ENCODE measurements at places on chromosomes 3 and 15.

GRCh38 chr3:32224016-32224516 lies 14.4 kb upstream of the CMTM8 start:
- no peak for DNase-seq

DNA sequence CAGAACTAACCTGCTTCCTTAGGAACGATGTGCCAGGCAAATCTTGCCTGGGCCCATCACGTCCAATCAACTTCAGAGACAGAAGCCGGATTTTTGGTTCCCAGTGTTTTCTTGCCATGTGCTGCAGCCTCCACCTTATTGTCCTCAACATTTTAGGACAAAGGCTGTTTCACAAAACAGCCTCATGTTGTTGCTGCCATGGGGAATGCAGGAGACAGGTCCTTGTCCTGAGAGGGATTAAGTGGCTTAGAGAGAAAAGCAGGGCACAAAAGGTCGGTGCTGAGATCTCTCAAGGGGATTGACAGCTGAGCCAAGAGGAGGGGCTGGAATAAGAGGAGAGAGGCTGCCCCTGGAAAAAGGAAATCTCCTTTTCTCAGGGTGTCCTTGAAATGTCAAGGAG lies 11.3 kb upstream of the NMNAT3 start:
- no peak for DNase-seq

DNA sequence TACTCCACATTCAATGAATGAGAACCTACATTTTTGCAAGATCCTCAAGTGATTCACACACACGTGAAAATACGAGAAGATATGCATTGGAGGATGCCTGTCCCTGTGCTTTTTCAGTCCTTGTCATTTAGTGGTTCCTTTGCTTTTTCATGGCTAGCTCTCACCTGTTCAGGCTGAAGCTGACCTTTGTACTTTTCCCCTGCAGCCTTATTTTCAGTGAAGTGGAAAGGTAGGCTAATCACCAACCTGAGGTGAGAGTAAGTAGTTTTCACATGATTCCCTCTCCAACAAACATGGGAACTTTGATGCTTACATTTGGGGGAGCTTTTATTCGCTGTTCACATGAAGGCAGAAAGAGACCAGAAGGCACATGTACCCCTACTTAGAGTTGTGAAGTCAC lies 8.3 kb downstream of the ITPR1 start:
- no peak for DNase-seq

DNA sequence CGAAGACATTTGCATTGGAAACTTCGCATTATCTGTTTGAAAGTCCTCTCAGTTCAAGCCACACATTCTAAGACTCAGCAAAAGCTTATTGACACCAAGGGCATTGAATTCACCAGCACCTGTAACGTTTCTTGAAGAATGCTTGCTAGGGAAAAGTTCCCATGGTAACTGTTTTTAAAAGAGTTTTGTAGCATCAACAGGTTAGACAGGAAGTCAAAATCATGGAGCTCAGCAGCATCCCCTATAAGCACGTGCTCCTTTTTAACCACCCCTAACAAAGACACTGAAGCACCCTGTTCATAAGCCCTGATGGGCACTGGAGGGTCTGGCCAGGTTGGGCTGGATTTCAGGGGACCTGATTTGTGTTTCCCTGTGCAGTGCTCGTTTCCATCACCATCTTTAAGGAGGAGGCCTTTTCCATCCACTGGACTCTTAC lies 229.7 kb upstream of the BHLHE40 start:
- no peak for DNase-seq

GRCh38 chr3:15331606-15332404 lies 581 bp downstream of the SH3BP5 start:
- peak; percentile 48 for DNase-seq

GRCh38 chr3:98826126-98826525 lies 63.0 kb downstream of the ST3GAL6 start:
- no peak for DNase-seq

GRCh38 chr3:116440196-116440595 lies 5.1 kb downstream of the LSAMP start:
- no peak for DNase-seq

- no peak for DNase-seq
These were observed 519.3 kb upstream of the CADM2 start for GRCh38 chr3:84439476-84439875.

- no peak for DNase-seq
These were observed 32.3 kb downstream of the XXYLT1 start for GRCh38 chr3:195238586-195239118.

- DNase-seq, result no peak
These were observed 36.2 kb downstream of the MASP1 start for GRCh38 chr3:187255314-187255713.

DNA sequence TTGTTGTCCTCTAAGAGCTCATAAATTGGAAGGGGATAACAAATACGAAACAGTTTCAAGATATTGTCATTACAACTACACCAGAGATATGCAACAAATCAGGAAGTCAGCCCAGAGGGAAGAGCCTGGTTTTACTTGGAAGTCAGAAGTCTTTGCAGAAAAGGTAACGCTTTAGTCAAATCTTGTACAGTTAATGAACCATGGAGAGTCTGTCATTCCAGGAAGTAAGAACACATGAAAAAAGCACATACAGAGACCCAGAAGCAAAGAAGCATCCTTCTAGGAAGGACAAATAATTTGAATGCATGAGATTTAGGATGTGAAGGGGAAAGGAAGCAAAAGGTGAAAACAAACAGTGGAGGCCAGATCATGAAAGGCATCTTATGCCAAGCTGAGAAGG lies 19.6 kb downstream of the DYNC1LI1 start:
- no peak for DNase-seq

DNA sequence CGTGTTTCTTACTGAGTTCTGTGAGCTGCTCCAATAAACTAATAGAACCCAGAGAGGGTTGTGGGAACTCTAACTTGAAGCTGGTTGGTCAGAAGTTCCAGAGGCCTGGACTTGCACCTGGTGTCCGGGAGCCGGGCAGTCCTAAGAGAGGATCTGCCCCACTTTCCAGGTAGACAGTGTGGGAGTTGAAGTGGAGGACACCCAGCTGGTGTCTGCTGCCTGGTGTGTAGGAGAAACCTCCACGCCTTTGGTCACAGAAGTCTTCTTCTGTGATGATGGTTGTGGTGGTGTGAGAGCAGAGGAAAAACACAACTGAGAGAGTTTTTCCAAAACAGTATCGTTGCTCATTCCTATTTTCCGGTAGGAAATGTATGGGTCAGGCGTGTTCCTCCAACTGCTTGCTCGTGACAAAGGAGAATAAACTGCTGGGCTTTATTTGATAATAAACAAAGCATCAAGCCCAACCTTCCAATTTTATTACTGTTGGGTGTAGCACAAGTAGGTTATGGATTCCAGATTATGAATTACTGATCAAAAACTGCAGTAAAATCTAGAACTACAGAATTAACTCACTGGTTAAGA lies 137.0 kb downstream of the KLF13 start:
- no peak for DNase-seq

DNA sequence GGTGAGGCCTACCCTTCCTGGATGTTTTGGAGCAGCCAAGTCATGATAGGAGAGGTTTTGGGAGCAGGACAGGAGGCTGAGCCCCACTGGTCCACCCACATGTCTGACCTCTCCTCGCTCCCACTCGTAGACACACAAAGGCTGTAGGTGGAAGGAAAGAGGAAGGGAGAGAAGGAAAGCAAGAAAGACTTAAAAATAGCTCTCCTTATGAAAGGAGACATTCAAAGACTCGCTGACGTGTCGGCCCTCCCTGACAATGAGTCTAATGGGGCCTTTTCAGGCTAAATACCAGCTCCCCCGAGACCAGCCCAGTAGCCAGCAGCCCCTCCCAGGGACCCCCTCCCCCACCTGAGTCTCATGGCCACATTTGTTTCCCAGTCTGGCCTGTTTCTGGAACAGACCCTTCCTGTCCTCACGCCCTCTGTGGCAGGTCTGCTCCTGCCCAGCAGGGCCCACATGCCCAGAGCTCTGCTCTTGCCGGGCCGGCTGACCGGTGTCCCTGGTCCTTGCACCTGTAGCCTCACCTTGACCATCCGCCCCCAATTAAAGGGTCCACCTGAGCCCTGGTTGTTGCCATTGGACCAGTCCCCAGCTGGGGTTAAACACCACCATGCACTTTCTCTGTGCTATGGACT lies 49.3 kb downstream of the FGD5 start:
- no peak for DNase-seq

- no peak for DNase-seq
These were observed 12.4 kb upstream of the LTF start for GRCh38 chr3:46477145-46477544.

DNA sequence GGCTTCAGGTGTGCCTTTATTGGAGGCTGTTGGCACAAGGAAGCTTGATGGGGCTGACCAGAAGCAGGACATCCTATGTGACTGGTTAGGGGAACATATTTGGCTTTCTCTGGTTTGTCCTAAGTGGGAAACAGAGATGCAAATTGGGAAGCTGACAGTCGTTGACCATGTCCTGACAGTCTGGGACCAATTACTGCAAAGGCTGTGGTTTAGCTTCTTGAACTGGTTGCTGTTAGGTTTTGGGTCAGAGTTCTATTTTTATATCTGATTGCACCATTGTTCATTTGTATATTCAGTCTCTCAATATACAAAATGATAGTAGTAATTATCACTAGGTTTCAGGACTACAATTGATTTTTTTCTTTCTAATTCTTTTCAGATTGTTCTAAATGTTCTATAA lies 36.8 kb downstream of the SNTN start:
- no peak for DNase-seq

DNA sequence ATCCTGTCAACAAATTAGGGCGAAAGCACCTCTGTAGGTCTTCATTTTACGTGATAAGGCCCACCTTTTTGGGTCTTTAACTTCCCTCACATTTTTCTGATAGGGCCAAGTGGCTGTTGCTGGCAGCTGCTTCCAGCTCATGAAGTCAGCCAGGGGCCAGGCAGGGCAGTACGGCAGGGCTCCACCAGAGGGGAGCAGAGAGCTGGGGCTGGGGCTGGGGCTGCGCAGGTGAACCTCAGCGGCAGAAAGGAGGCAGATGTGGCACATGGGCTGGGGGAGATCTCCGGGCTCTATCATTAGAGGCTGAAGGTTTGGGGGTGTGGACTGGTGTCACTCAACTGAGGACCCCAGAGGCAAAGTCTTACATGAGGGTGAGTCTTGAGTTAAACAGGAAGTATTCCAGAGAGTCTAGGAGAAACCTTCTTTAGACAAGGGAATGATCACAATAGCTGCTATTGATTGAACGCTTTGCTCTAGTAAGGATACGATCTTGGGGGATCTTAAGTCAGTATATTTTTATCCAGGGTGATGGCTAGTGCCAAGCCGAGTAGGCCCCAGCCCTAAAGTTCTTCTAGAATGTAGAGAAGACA lies 62.8 kb upstream of the MEX3B start:
- DNase-seq, result peak; percentile 63

- DNase-seq, result peak; percentile 47
These were observed 880 bp downstream of the PPP4R2 start for GRCh38 chr3:72997421-72997961.

DNA sequence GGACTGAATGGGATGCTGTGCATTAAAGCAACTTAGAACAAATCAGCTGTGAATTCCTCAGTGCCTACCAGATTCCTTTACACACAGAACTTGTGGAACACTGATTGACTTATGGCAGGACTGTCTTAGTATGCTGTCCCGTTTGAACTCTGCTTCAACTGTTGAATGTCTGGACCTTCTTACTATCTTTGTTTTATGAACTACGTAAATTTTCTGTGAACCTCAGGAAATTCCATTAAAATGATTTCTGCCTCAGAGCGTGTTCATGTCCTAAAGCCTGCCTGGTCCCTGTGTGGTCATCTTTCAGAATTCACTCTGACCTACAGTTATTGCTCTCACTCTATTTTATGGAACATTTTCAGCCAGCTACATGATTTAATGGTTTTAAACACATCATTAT lies 29.4 kb upstream of the FBN1 start:
- DNase-seq, result no peak

DNA sequence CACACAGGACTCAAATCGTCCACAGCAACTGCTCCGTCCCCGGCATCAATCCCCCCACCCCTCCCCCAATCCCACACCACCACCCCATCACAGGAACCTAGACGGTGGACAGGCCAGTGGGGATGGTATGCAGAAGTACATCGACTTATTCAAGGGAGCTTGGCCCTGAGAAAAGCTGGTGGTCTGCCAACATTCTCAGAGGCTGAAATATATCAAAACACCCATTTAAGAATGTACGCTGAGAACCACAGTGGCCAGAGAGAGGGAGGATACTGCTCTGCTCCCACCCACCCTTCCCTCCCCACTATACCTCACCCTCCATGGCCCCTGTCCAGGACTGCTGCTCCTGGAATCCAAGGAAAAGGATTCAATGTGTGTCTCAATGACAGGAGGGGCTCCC lies 12.4 kb upstream of the USP3 start:
- DNase-seq, result no peak

- no peak for DNase-seq
These were observed 2.1 kb downstream of the ECT2 start for GRCh38 chr3:172752651-172753050.

DNA sequence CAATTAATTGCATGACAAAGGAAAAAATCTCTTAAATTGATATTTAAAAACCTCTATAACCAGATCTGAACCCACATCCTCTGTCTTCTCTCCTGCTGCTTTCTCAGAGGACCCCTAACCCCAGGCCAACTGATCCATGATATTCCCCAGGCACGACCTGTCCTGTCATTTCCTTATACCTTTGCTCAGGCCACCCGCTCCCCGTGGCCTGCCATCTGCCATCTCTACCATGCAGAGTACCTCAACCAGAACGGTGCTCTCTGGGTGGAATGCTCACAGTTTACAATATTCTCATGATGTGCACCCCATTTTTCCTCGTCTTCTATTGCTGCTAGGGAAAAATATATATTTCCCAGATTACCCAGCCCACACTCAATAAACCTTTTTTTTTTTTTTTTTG lies 57.7 kb downstream of the ARHGEF3 start:
- DNase-seq, result no peak

DNA sequence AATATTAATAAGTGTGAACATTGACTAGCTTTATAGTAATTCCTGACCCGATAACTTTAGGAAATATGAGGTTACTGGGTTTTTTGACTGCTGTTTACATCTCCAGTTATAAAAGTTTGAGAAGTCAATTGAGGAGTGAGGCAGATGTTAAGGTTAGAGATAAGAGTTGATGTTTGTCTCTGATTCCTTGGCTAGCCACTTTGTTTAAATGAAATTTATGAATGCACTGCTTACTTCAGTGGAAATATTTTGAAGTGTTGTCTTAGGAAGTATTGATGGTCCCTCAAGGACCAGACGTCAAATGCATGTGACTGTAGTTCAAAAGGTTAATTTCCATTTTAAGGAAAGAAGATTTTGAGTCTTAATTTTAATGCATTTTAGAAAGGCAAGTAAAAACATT lies 41.7 kb downstream of the MAP2K5 start:
- DNase-seq, result no peak

DNA sequence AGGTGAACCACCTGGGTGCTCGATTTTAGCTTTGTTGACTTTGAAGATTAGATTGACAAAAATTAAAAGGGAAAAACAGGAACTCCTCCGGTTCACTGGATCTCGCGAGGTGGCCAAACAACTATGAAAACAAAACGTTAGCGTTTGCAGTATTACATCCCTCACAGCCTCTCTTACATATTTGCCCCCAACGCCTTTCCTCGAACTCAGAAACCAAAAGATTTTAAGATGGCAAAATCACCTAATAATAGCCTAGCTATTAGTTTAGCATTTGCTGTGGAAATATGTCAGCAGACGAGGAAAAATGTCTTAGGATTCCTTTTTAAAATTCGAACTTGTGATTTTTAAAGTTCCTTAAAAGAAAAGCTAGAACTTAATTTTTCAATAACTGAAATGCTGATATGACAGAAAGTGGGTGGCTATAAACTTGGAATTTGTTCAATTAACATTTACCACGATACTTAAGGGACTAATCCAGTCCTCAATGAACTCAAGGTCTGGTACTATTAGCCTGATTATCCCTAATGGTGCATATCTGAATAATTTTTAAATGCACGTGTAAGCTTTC lies 491 bp upstream of the SENP7 start:
- DNase-seq, result no peak

GRCh38 chr3:114155370-114155821 lies 23.5 kb downstream of the DRD3 start:
- peak; percentile 62 for DNase-seq

Data from CD4-positive, CD25-positive, alpha-beta regulatory T cell (primary cell).